Activated CD4-positive, CD25-positive, alpha-beta regulatory T cell treated with anti-CD3 and anti-CD28 coated beads, Interleukin-2, amount 50 U/mL, for 16 hours (primary cell): ENCODE measurements at places on chromosomes 12 and 14.

DNA sequence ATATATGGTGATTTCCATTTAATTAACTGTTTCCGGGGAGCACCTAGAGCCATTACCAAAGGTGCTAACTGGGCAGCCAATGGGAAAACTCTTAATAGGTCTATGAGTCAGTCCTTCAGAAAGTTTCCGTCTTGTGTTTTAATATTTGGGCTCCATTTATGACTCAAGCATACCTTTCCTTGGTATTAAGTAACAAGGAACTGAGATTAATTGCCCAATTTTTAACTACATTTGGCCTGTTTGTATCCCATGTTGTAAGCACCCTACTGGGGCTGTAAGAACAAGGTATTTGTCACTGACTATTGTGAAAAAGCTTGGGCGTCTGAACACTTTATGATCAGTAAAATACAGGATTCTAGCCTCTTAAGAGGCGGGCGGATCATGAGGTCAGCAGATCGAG, 62.8 kb upstream of the FOXN3 start:
- DNase-seq = no peak

DNA sequence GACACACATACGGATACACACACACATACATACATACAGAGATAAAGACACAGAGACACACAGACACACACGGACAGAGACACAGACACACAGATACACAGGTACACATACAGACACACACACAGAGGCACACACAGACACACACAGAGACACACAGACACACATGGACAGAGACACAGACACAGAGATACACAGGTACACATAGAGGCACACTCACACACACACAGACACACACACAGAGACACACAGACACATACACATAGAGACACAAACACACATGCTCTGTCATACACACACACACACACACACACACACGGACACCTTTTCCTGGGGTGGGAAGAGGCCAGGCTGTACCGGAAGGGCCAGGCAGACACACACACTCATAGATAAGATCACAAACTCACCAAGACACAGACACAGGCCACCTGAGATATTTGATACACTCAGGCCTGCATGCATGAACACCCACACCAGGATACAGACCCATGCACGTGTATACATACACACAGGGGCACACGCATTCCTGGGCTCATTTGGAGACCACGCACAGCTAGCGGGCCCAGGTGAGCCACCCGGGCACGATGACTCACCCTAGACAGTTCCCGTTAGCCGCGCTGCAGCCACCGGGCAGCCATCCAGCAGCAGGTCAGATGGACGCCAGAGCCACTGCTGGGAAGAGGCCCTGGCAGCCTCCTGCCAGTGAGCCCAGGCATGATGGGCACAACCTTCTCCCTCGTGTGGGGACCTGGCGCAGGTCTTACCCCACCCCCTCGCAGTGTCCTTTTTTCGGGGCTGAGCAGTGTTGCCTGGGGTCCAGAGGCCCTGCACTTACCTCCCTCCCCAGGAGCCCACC, 1.8 kb upstream of the AHNAK2 start:
- DNase-seq = no peak

GRCh38 chr14:38629412-38629811, 373.5 kb upstream of the CLEC14A start:
- no peak for DNase-seq

GRCh38 chr12:119621878-119622277, 28.3 kb downstream of the TMEM233 start:
- no peak for DNase-seq

DNA sequence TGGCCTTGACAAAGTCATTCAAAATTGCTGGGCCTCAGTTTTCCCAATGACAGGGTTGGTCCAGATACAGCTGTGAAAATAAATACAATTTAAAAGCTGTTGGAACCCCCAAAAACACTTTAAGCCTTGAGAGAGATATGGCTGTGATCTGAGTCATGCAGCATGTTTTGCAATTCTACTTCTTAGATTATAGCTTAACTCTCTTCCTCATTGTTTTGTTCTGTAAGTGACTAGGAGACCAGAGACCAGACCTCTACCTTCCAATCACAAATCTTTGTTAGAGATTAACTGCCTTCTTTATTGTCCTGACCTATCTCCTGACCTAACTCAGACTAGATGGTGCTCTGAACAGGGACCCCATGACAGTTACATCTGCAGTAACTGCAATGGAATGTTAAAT, 198.1 kb downstream of the STXBP6 start:
- DNase-seq = no peak

DNA sequence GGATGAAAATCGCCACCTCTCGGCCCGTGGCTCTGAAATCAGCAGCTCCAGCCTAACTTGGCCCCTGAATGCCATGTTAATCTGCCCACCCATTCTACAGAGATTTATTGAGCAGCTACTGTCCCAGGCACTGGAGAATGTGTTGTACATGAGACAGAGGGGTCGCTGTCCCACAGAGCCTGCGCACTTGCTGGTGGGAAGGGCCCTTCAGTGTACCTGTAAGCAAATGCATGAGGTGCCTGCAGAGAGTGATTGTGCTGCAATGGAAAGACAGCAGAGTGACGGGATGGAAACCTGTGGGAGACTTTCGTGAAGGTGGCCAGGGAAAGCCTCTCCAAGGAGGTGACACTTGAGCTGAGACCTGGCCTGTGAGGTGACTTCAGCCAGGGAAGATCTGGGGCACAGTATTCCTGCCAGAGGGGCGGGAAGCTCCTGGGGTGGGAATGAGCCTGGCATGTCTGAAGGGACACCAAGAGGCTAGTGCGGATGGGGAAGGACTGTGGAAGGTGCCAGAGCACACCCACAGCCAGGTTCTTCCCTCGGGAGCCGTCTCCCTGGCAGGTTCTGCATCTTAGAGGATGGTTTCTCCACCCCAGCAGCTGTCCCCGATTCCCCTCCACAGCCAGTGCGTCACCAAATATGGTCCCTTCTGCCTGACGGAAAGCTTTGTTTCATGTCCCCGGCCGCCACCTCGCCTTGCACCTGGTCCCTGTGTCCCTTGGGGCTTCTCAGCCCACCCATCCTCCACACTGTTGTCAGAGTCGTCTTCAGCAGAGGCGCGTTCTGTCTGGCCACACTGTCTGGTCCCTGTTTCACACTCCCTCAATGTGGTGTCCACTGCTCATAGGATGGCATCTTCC, 8.7 kb downstream of the SMIM41 start:
- no peak for DNase-seq

GRCh38 chr12:118822512-118822911, 158.8 kb upstream of the SRRM4 start:
- DNase-seq = no peak

- no peak for DNase-seq
These were observed 26.0 kb downstream of the SMUG1 start for GRCh38 chr12:54162741-54163140.

- DNase-seq = no peak
These were observed 17.0 kb downstream of the TMPRSS12 start for GRCh38 chr12:50859621-50860310.

- no peak for DNase-seq
These were observed 2.4 kb upstream of the GPR65 start for GRCh38 chr14:88002421-88003075.

DNA sequence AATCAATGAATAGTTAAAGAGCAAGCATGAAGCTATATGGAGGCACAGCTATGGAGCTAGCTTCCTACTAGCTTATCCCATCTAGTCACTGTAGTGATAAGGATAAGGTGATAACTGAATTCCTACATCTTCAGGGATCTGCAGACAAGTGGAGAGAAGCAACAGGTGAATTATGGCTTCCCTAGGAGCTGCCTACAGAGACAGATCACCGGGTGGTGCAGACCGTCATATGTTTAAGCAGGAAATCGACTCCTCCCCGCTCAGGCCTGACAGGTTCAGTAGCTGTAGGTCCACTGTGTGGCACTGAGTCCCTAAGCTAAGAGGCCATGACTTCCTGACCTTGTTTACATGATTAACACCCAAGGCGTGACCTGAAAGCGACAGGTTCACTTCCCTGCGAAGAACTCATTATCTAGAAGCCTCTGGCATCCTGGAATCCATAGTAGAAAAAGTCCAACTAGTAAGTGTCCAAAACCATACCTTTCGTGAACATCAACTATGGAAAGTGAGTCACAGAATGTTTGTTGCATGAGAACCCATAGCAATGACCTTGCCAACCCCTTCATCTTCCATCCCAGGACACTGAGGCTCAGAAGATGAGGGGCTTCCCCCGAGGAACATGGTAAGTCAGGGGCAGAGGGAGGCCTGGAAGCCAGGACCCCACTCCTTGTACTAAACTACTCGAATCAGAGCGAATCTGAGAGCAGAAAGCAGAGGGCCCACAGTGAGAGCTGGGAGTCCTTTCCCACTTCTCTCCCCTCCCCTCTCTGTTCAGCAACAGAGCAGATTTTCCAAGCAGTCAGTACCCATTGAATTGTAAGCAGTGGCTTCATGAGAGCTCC, 75.4 kb upstream of the CCND2 start:
- DNase-seq = no peak

GRCh38 chr12:128033473-128033872, 233.5 kb upstream of the TMEM132C start:
- no peak for DNase-seq

GRCh38 chr12:53231921-53232645, at the start of gene RARG:
TSS of gene RARG (minus strand) at chr12:53232209. CDS start at chr12:53227545, 4,664 bp downstream.
- peak; percentile 19 for DNase-seq

DNA sequence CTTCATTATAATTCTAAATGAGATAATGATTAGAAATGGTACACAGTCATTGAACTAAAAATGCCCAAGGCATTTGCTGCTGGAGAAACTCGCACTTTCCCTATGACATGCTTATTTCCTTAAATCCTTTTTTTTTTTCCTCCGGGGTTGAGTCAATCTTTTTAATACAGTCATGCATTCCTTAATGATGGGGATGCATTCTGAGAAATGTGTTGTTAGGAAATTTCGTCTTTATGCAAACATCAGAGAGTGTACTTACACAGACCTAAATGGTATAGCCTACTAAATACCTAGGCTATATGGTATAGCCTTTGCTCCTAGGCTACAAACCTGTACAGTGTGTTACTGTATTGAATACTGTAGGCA, 29.8 kb upstream of the DACT1 start:
- no peak for DNase-seq

DNA sequence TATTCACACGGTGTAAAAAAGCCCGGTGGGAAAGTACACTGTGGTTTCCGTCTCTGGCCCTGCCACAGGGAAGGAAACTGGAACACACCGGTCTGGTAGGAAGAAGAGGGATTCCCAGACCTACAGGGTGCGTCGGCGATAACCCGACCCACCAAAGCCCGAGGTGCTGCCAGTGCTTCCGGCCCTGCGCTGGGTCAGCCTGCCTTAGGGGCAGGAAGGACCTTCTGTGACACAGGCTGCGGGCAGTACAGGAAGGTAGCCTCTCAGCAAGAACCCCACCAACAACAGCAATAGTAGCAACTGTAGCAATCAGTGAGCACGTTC, 169.5 kb upstream of the FKBP4 start:
- DNase-seq = no peak

DNA sequence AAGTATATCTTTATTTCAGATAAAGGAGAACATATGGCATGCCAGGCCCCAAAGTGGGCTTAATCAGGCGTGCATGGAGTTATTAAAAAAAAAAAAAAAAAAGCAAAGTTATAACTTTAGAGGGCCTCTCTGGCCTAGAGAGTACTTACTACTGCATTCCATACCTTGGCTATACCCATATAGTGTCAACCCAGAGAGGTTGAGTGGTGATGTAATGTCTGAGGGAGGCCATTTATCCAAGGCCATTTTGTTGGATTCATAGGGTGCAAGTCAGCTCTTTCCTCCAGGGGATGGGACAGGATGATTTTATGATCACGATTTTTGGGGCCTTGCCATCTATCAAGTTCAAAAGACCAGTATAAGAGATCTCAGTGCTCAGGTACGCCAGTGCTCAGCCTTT, 66.4 kb downstream of the DCAF5 start:
- no peak for DNase-seq

GRCh38 chr12:131459773-131460365, 251.0 kb upstream of the SFSWAP start:
- no peak for DNase-seq

- no peak for DNase-seq
These were observed 304.4 kb downstream of the MED13L start for GRCh38 chr12:115973066-115973465.

GRCh38 chr12:8867009-8867408, 44.6 kb downstream of the A2ML1 start:
- DNase-seq = no peak

DNA sequence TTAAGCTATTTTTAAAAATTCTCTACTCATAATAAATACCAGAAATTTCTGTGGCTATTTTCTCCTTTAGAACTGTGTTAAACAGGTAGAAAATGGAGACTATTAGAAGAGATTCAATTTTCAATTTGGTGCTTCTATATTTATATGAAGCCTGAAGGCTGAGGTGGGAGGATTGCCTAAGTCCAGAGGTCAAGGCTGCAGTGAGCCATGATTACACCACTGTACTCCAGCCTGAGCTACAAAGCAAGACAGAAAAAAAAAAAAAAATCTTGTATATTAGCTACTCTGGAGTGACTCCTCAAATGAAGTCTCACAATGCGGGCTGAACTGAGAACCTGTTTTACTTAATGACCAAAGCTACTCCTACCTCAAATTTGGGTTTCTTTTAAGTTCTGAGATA, 9.8 kb upstream of the DPF3 start:
- DNase-seq = no peak

DNA sequence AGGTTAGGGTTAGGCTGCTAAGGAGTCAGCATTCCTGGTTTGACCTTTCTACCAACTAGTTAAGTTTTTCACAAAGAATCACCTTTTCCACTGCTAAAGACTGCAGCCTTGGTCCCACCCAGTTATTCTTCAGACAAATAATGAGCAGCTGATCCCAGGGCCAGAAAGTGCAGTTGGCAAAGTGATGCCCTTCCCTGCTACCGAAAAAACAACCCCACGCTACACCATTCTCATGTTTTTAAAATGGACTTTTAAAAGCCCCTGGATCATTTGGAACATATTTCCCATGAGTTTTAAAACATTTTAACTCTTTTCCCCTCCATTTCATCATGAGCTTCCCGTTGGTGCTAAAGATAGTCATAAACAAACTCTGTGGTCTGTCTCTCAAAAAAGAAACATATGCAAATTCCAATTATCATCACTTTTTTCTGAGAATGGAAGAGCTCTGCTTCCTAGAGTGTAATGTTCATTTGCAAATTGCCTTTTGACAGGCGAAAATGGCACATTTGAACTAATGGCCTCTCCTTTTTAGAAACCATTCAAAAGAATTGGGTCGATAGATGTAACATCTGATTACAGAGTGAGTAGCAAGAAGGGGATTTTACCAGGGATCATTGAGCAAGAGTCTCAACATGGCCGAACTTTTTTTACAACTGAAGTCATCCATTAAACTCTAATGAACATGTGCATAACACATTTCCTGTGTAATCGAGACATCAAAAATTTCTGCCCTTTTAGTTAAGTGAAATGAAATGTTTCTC, 129.3 kb upstream of the RAP1B start:
- no peak for DNase-seq
